ENCODE measurements at places on chromosomes 5 and 9.

DNA sequence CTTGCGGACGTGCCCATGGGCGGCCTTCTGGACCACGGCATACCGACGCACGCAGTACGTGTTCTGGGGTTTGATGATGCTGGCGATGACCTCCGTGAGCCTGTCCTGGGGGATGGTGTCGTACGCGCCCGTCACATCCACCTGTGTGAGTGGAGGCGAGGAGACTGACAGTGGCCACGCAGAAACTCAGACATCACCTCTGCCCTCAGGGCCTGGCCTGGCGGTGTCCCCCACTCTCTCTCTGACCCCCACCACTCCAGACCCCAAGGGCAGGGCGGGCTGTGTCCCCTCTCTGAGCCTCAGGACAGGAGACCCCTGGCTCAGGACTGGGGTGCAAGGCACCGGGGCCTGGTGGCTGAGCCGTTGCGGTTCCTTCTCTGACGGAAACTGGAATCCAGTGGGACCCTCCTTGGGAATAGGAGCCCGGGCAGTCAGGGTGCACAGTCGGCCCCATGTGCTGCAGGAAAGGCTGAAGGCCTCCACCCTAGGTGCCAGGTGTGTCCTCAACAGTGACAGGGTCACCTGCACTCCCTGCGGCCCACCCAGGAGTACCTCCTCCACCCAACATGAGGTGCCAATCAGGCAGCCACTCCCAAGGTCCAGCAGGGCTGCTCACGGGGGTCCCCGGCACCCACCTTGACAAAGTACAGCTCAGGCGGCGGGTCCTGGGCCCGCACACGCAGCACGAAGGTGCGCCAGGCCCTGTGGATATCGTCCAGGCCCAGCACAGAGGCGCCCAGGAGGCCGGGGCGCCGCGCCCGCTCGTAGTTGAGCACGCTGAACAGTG is 16.0 kb downstream of the TERT start:
- DNase-seq = no peak

DNA sequence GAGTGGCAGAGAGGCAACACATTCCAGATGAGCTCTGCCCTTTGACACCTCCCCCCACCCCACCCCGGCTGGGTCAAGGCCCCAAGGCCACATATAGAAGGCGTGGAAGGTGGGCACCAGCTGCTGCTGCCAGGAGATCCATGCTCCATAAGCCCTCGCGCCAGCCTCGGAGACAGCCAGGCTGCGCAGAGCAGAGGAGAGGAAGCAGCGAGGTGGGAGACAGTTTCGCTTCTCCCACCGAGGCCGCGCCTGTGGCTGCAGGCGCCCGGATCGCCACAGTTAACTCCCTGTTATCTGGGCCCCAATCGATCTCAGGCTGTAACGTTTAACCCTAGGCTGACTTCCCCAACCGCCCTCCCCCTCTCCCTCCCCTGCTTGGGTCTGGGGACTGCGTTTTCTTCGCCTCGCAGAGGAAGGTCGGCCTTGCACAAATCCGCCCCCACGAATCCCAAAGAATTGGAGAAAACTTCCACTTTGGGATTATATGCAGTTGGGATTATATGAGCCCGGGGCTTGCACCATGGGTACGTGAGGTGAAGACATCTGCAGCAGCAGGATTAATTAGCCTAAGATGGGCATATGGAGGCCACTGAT is 1.1 kb upstream of the CXXC5 start:
- DNase-seq = no peak

- DNase-seq = no peak
Observed at GRCh38 chr5:137280656-137281055, 218.5 kb downstream of the SPOCK1 start.

DNA sequence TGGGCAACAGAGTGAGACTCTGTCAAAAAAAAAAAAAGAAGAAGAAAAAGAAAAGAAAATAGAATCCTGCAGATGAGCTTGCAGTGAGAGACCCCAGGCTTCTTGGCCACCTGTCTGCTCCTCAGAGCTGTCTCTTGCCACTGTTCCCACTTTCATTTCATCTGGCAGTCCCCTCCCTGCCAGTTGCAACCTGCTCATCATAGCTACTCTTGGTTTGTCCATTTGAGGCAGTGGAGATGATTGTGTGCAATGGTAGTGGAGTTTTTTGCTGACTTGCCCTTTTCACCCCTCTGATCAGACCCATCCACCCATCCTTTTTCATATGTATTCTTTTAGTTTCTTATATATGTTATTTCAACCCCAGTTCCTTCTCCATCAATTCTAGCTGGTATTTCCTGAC is 28.7 kb downstream of the ANKRD33B start:
- DNase-seq = no peak

GRCh38 chr9:130668659-130669058 is 4.3 kb downstream of the PRDM12 start:
- no peak for DNase-seq

DNA sequence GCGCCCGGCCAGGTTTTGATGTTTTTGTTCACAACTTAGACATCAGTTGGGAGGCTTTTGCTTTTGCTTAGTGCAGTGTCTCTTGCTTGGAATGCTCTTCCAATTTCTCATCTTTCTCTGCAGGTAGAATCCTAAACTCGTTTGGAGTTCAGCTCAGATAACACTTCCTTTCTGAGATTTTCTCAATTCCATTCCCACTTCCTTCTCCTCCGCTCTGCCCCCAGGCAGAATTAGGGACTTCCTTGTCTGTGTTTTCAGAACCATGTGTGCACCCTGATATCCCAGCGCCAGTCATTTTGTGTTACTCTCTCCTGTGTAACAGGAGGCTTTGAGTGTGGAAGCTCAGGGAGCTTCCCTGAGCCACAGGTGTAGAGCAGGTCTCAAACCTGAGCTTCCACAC is 171.0 kb downstream of the INSYN2B start:
- no peak for DNase-seq

DNA sequence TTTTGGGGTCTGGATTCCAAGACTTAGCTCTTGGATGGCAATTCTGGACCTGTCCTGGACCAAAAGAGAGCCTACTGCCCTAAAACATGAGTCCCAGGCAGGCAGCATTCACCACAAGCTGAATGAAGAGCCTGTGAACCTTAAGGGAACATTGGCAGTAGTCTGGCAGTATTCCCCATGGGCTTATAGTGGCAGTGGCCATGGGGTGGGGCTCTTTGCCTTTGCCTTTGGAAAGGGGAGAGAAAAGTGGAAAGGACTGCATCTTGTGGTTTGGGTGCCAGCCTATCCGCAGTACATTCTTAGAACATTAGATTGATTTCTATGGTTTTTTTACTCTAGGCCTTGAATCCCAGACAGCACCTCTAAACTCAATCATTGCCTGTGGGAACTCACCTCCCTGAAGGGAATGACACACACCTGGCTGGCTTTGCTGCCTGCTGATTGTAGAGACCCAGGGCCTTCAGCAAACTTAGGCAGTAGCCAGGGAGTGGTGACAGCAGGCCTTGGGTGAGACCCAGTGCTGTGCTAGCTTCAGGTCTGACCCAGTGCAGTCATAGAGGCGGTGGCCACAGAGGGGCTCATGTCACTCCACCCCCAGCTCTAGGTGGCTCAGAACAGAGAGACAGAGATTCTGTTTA is 216.3 kb downstream of the CETN3 start:
- DNase-seq = no peak

DNA sequence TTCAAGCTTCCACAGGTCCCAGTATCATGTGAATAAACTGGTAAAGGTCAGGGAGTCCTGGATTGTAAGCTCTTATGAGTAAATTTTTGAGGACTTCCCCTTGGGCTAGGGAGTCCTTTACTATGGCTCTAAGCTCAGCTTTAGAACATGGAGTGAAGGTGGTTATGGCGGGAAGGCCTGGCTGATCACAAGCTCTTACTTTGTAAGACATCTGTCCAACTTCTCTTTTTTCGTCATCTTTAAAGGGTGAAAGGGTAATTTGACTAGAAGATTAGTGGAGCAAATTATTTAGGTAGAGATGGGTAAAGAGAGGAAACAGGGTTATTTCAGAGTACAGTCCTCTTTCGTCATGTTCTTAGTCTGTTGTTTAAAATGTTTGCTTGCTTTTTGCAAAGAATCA is 155.4 kb downstream of the AOPEP start:
- DNase-seq = no peak

- DNase-seq = no peak
Observed at GRCh38 chr9:121154782-121155181, 46.9 kb downstream of the RAB14 start.

DNA sequence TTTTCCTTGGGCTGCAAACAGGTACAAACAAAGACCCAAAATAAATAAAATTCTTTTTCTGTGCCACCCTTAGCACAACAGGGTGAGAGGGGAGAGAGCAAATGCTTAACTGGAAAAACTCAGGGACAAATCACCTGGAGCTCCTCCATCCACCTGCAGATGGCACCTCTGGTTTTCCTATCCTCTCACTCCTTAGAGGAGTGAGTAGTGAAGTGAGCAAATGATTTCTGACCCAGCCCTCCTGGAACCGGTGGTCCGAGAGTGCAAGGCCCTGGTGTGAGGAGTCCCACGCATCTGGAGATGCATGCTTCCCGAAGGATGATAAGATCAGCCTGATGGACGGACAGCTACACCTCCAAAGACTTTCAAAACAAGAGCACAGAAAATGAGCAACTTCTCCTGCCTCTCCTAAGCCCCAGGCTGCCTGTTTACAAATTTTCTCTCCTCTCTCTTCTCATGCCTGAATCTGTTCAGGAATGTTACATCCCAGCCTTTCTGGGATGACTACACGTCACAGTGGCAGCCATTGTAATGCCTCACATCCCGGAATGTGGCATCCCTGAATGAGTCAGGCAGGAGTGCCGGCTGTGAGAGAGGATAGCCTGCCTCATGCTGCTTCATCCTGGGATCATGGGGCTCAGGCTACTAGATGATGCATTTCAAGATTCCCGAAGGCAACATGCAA is 86.4 kb downstream of the ADRB2 start:
- DNase-seq = peak; percentile 96

DNA sequence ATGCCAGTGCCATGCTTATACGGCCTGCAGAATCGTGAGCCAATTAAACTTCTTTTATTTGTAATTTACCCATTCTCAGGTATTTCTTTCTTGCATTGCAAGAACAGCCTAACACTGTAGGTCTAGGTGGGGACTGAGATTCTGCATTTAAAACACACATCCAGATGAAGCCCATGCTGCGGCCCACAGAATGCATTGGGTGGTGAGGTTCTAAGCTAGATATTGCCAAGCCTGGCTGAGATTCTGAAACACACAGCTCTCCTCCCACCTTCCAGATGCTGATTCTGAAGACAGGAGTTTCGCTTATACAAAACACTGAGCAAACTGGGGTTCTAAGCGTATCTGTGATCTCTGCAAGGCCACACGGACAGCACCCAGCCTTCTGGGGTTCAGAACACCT is 75.1 kb downstream of the DAPK1 start:
- no peak for DNase-seq

DNA sequence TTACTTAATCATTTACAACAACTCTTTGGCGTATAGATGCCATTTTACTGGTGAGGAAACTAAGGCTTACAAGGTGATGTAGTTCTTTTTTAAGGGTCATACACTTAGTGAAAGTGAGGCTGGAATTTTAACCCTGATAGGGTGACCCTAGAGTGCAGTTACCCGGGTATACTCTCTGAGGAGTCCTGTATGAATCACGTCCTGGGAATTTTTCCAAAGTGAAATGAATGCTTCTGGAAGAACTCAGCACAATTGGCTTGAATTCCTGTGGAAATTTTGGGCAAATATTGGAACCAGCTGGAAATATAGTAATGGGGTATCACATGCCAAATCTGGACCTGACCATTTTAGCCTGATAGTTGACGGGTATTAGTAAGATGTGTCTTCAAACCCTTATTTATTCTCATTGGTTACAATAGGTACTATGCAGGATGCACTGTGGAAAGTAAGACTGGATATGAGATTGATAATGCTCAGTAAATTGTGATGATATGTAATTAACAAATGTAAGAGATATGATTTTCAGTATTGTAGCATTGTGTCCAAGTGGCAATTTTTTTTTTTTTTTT is 14.8 kb downstream of the SUB1 start:
- peak; percentile 92 for DNase-seq

DNA sequence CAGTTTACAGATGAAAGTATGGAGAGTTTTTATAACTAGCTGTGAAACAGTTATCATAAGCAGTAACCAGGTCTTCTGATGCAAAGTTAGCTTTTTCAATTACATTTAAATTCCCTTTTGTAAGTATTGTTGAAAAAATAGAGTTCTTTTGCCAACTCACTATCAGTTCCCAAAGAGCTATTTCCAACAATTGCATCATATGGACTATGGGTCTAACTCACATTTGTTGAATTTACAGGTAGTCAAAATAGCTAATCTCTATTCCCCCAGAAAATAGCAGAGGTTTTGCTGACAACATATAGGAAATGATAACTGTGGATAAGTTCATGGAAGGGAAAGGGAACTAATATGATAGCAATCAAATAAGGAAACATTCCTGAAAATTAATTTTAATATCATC is 1.4 kb downstream of the SPINK1 start:
- no peak for DNase-seq

GRCh38 chr5:147689426-147689825 is 93.1 kb downstream of the JAKMIP2 start:
- DNase-seq = no peak

- no peak for DNase-seq
Observed at GRCh38 chr9:2666569-2666968, 45.0 kb downstream of the VLDLR start.

GRCh38 chr5:170478306-170478705 is 25.5 kb upstream of the KCNIP1 start:
- DNase-seq = no peak

- peak; percentile 32 for DNase-seq
Observed at GRCh38 chr5:131303537-131303936, 39.7 kb downstream of the CDC42SE2 start.

DNA sequence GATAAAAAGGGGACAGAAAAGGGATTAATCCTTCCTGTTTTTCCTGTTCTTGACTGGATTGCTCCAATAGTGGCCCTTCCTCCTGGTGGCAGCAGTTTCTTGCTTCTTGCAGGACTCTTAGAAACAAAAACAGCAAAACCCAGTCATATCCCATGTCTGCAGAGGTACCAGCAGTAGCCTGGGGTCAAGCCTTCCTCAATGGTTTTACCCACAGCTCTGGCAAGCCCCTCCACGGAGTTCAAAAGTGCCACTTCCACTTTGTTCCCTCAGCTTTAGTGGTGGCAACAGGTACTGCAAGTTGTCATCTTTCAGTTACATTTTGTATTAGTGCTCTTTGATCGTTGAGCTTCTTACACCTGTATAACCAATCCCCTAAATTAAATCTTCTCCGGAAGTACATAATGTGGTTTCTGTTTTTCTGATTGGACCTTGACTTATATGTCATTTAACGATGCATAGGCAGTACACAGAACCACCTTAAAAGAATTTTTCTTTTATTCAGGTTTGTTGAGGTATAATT is 8.7 kb upstream of the RANBP6 start:
- no peak for DNase-seq
